ENCODE measurements at places on chromosomes 7 and 10. TPM values are rescaled to one million over a fixed set of nuclear protein-coding genes. Genes with fewer than 3 reads are reported as not detected.

DNA sequence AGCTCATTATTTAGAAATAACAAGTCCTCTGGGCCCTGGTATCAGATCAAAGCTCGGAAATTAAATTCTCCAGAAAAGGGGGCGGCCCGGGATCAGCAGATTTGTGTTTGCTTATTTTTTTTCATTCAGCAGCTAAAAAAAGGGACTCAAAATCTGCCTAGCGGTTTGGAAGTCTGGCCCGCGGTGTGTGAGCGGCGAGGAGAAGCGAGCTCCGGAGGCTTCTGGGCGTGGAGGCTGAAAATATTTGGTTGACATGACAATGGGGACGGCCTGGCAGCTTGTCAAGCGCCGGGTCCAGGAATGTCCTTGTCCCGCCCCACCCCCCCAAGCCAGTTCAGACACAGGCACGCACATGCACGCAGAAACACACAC lies 43.4 kb downstream of the FOXL3 start:
- DNase-seq: peak; percentile 82

- DNase-seq: no peak
These were observed 46.2 kb upstream of the RABGEF1 start for GRCh38 chr7:66694286-66694685.

DNA sequence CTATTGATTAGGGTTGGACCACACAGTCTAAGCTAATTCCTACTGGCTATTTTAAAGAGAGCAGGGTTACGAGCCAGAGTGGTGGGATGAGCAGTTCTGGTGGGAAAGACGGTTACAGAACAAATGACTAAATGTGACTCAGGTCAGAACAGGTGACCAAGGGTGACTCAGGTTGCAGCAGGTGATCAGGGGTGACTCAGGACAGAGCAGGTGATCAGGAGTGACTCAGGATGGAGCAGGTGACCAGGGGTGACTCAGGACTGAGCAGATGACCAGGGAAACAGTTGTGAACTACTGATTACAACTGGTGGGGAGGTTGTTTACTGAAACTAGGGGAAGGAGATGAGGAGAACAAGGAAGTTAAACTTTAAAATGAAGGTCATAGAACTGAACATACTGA lies 366.3 kb downstream of the ABCA13 start:
- DNase-seq: no peak

DNA sequence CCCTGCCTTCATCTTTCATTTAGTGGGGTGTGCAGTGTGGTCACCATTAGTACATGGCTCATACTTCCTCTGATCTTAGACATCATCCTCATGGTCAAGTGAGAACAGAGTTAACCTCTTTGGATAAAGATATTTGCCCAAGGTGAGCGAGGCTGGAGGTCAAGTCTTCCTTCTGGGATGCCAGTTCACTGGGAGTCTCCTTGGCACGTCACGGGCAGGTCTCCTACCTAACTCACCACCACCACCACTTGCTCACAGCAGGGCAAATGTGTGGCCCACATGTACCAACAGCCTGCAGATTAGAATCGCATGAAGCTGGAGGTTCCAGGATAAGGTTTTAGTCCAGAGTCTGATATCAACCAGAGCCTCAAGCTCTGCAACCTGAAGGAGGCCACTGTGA lies 164.6 kb downstream of the USP6NL start:
- DNase-seq: no peak

DNA sequence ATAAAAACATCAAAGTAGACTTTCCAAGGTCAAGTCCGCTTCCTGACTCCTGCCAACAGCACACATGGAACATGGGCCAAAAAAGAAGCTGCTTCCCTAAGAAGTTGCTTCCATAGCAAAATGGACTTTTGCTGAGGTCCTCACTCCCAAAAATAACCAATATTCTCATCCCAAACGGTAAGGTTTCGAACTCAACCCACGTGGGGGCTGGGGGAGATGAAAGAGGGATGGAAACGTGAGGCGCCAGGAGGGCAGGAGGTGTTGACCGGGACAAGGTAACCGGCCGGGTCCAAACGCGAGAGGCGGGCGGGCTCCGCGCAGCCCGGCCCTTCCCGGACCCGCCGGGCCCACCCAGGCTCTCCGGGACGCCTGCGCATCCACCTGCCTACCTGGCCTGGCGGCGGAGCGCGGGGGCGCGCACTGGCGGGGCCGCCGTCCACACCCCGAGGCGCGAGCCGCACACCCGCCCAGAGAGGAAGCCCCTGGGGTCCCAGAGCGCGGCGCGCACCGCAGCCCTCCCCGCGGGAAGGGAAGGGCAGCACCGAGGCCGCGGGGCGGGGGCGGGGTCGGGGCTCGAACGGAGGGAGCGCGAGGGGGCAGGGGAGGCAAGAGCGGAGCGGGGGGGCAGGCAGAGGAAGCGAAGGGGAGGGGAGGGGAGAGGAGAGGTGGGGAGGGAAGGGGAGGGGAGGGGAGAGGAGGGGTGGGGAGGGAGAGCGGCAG lies 742 bp downstream of the LMBR1 start:
- DNase-seq: peak; percentile 51

DNA sequence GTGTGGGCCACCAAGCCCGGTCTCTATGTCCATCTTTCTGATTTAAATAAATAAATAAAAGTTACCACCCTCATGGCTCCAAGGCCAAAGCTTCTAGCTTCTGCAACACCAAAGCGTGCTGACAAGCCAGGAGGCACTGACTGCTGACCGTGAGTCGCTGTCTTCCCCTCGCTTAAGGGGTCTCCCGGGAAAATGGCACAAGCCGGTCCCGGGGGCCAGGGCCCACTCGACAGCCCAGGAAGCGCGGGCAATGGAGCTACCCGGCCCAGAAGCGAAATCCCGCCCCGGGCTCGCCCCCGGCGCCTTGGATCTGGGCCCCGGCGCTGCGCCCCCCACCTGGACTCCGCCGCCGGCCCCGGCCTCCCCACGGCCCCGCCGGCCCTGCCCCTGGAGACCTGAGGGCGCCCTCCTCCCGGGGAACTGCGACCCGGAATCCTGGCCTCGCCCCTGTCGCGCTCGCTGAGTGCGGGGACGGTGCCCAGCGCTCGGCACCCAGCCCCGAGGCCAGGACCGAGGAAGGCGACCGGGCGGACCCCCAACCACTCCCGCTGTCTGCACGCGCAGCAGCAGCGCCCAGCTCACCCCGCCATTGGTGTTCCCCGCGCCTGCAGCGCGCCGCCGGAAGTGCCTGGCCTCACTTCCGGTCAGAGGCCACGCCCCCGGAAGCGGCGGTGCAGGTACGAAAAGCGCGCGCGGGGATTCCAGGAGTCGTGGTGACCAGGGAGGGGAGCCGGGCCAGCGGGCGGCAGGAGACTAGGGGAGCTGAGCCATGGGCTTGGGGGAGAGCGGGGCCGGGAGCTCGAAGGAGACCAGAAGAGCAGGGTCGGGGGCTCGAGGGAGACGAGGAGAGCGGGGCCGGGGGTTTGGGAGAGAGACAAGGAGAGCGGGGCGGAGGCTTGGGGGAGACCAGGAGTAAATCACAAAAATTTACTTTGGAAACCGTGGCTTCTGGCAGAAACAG lies at the start of the genes MRM2 and NUDT1:
MRM2 (minus strand) TSS at position 626 of the 961 bp plus-strand sequence; CDS start at position 590, 36 bp downstream.
NUDT1 (plus strand) TSS at position 647 of the 961 bp plus-strand sequence. CDS start 2,349 bp downstream, outside the sequence.
- peak; percentile 85 for DNase-seq

- no peak for DNase-seq
These were observed 93.0 kb upstream of the TMEM72 start for GRCh38 chr10:44818041-44818649.

DNA sequence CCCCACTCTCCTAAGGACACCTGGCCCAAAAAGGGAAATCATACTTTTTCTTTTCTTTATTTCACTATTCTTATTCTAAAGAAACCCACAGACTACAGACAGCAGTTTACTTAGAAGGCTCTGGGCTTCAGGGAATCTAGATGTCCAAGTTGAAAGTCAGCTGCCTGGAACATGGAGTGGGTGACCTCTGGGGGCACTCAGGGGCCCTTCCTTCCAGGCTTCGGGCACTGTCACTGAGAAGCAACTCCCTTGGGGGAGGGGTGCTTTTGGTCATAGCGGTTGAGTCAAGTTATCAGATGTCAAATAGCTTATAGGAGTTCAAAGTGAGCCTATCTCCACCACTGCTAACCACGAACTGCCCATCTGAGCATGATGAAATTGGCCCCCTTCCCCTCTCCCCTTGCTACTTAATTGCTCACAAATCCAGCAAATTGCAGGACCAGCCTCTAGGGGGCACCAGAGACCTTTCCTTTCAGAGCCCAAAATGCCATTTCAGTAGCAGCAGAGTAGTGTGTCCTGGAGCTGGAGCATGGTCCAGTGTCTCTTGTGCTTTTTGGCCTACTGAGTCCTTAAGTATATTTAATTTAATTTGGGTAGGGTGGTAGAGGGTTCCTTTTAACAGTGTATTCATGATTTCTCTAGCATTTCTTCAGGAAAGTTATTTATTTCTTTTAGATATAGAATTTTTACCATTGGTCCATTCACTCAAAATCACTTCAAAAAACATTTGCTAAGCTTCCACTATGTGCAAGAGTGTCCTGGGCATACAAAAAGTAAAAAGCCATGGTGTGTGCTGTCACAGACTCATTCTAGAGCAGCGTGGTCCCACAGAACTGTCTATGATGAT lies 463.8 kb downstream of the KCNMA1 start:
- DNase-seq: peak; percentile 60

DNA sequence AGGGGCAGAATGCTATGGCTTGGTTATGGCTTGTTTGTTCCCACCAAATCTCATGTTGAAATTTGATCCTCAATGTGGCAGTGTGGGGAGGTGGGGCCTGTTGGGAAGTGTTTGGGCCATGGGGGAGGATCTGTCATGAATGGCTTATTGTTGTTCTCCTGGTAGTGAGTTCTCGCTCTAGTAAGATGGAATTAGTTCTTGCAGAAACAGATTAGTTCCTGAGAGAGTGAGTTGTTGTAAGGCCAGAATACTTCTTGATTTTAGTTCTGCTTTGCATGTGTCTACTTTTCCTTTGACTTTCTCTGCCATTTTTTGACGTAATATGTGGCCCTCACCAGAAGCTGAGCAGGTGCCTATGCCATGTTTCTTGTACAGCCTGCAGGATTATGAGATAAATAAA lies 188.2 kb downstream of the KIF20B start:
- DNase-seq: no peak

GRCh38 chr7:155776606-155777005 lies 35.7 kb downstream of the SHH start:
- no peak for DNase-seq

DNA sequence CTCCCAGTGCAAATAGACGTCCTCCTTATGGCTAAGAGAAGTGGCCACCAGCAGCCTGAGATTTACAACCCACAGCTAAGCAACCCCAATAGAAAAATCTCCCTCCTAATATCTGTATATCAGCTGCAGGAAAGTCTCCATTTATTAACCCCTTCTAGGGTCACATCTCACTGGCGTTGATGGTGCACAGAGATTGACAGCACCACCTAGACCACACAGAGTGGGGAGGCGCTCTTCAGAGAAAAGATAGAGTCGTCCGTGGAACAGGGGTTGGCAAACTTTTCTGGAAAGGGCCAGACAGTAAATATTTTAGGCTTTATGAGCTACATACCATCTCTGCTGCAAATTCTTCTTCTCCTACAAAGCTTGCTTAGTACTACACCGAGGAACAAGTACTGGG lies 60.0 kb downstream of the NAMPT start:
- DNase-seq: no peak

DNA sequence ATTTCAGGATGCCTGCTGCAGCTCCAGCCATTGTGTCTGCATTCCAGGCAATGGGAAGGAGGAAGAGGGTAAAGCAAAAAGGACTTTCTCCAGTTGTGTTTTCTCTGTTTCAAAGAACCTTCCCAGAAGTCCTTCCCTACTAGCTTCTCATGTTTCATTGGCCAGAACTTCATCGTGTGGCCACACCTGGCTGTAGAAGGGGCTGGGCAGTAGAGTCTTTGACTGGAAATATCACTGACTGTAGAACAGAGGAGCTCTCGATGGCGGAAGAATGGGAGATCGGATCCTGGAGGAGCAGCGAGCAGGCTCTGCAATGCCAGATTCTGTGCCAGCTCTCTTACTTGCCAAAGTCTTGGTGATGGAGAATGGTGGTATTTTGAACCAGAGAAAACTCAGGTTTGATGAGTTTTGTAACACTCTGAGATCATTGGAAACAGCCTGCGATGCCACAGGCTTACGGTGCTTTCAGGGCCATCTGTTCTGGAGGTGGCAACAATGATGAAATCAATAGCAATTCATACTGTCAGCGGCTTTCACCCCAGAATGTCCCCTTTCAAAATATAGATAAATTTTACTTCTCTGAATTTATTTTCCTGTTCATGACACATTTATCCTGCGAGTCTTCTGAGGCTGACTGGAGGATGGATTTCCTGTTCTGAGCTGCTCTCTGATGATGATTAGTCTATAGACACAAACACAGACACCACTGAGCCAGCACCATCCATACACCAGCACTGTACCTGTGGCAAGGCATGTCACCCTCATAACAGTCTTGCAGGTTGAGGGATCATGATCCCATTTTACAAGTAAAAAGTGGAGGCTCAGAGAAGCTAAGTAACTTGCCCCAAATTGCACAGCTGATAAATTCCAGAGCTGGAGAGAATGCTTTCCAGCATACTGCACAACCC lies 204.2 kb downstream of the EMX2 start:
- DNase-seq: no peak

- no peak for DNase-seq
These were observed 459 bp downstream of the ZDHHC6 start for GRCh38 chr10:112446055-112446854.

The DMTF1 gene
- total RNA-seq: 19.4 TPM

The TMEM273 gene
- 29.0 TPM for total RNA-seq

The UNC5B gene
- total RNA-seq: 15.6 TPM

The CC2D2B gene
- 0.30 TPM for total RNA-seq
